ENCODE measurements at places on chromosomes 5 and 9.

DNA sequence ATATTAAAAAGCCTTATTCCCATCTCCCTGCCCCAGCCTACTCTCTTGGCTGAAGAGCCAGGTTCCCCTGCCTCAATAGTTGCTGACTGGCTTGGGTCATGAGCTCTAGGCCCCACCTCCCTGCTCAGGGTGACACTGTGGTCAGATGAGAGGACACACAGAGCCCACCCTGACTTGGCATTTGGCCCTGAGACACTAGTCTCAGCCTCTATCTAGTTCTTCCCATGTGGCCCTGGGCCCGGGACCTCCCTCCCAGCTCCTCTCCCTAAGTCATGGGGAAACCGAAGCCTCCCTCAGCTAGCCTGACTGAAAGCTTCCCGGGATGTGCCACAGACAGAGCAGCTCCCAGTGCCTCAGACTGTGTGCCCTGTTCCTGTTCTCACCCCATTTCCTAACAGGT, 5.8 kb upstream of the MYOZ3 start:
- DNase-seq, result no peak

- no peak for DNase-seq
Observed at GRCh38 chr5:144547098-144547499, 376.4 kb downstream of the KCTD16 start.

DNA sequence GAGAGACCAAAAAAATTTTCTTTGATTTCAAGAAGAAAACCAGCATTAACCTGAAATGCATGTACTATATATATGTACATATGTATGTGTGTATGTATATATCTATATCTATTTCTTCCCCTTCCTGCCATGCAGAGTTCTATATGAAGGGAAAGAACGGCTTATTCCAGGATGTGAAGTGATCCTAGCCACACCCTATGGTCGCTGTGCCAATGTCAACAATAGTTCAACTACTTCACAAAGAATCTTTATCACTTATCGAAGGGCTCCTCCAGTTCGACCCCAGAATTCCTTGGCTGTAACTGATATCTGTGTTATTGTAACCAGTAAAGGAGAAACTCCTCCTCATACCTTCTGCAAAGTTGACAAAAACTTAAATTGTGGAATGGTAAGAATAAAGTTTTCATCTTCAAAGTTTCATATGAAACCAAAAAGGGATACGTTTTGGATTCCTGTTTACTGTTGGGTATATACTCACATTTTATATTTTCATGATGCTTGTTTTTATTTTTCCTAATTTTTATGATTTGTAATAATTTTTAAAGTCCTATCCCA, 56.2 kb downstream of the DENND4C start:
- no peak for DNase-seq

DNA sequence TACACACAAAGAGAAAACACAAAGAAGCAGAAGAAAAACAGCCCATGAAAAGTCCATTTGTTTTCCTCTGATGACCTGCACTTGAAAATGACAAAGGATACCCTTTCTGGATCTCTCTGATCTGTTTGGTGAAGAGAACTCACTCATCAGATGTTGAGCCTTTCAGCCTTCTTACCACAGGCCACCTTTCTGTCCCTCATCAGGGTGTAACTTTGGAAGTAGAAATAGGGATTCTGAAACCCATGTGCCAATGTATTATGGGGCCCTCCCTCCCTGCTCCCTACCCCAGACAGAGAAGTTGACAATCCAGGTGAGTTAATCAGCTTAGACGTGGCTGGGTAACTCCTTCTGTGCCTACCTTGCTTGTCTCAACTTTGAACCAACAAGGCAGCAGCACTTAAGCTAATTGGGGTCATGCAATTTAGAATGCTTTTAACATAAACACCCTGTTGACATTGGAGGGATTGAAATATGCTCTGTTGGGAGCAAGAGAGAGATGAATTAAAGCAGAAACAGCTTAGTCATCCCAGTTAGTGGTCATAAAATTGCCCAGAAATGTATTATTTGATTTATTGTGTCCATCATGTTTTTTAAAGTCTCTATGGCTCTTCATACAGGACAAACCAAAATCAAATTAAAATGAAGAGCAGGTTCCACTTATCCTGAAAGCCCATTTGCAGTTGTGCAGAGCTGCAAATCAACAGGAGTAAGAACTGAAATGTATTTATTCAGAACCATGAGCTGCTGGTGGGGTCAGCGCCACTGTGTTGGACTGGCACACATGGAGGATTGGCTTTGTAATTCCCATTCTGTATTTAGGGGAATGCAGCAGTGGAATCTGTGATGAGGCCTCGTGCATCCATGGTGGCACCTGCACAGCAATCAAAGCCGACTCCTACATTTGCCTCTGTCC, 132.0 kb downstream of the LIFR start:
- no peak for DNase-seq

DNA sequence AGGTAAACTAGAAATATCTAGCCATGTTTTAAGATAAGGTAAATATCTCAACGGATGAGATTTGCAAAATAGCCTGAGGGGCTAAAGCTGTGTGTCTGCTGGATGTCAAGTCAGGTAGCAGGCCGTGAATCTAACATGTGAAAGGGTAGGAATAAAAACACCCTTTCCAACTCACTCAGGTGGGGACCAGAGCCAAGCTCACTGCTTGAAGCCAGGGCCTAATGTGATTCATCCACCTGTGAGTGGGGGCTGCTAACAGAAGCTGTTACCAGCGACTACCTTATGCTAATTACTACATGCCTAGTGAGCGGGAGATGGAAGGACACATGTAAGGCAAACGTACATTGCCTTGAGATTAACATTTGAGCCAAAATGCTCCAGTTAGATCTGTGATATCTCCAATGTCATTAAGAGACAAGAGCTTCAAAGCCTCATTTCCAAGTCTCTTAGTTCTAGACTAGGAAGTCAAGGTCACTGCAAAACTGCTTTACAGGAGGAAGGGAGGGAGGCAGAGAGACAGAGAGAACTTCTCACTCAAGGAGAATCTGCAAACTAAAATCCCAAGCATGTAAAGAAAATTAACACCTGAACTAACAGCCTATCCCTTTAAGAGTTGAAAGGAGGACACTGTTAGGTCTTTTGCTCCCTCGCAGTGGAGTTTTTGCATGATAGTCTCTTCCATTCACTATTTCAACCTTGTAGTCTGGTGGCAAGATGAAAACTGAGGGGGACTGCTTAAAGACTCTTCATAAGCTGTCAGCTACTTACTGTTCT, 141.6 kb upstream of the RPS23 start:
- DNase-seq, result no peak

- DNase-seq, result no peak
Observed at GRCh38 chr9:6819529-6819928, 61.8 kb downstream of the KDM4C start.

- no peak for DNase-seq
Observed at GRCh38 chr5:177276886-177277285, 26.6 kb downstream of the RAB24 start.

GRCh38 chr5:160231783-160232342, 2.6 kb downstream of the FABP6 start:
- no peak for DNase-seq

DNA sequence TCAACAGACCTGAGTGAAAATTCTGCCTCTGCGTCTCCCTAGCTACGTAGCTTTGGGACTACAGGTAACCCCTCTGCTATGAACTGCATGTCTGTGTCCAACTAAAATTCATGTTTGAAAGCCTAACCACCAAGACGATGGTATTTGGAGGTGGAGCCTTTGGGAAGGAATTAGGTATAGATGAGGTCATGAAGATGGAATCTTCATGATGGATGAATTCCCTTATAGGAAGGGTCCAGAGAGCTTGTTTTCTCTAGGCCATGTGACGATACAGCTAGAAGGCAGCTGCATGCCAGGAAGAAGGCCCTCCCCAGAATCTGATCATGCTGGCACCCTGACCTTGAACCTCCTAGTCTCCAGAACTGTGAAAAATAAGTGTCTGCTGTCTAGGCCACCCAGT, 296.4 kb downstream of the SLIT3 start:
- no peak for DNase-seq

- DNase-seq, result no peak
Observed at GRCh38 chr9:103898550-103898949, 195.6 kb upstream of the SMC2 start.

DNA sequence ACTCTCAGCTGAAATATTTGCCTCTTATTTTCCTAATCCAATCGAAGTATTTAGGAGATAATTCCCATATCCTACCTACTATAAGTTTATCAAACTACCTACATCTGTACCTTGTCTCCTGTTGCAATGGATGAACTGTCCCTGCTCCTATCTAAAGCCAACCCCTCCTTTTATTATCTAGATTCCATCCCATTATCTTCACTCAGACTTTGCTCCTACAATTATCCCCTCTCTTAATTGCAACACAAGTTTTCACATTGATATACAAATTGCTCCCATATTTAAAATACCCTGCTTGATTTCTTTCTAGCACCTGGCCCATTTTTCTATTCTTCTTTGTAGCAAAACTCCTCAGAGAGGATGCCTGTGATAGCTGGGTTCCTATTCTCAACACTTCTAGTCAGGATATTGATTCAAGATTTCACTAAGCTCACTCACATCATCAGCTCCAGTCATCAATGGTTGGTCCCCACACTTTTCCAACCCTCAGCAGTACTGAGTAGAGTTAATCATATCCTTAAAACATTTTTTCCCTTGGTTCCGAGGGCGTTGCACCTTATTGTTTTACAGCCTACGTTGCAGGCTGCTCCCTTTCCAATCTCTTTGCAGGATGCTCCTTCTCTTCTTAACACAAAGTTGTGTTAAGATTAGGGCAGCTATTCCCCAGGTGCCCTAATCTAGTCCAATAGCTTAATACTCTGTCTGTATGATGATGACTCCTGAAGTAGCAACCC, 177.8 kb upstream of the PTGER4 start:
- no peak for DNase-seq

DNA sequence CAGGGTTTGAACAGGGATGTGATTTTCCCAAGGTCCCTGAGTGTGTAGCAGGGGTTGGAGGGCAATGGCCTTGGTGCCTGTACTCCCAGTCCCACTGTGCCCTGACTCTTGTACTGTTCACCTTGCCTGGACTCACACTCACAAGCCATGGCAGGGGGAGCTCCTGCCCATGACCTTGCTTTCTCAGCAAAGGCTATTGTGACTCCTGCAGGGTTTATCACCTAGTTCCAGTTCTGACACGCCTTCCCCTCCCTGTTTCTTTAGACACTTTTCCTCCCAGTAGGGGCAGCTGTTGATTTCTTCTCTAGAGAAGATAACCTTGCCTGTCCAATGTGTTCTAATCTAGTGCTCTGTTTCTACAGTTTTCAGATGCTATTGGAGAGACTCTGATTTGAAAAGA, 139.5 kb downstream of the FSTL4 start:
- no peak for DNase-seq

- peak; percentile 9 for DNase-seq
Observed at GRCh38 chr5:107476783-107477182, 194.0 kb downstream of the EFNA5 start.

DNA sequence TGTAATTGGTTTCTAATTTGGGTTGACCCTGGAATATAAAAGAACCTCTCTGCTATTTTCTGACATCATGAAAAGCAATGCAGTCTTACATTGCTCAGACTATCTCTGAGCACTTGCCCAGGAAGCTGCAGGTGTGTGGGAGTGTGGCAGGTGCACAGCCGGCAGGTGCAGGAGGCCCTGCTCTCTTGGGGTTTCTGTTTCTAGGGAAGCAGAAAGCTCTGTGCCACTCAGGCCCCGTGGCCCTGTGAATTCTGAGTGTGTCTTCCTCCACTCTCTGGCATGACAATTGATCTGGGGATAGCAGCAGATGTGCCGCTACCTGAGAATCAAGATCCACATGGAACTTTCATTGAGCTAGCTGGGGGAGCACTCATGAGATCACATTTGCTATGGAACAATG, 45.7 kb upstream of the IRX2 start:
- no peak for DNase-seq

DNA sequence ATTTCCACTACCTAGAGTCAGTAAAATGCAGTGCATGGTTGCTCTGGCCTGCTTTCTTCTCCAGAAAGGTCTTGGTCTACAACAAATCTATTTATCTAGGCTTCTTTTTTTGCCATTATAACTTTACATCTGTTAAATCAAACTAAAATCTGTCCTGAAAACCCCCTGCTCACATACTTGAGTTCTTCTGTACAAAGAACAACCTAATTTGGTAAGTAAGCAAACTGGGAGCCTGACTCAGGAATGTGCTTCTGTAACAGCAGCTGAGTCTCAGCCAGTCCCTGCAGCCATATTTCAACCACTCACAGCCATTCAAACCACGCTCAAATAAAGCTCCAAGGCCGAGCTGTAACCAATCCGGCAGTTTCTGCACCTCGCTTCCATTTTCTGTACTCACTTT, 95.8 kb downstream of the PLPP1 start:
- DNase-seq, result no peak

GRCh38 chr9:2743937-2744529, 26.7 kb downstream of the KCNV2 start:
- no peak for DNase-seq

DNA sequence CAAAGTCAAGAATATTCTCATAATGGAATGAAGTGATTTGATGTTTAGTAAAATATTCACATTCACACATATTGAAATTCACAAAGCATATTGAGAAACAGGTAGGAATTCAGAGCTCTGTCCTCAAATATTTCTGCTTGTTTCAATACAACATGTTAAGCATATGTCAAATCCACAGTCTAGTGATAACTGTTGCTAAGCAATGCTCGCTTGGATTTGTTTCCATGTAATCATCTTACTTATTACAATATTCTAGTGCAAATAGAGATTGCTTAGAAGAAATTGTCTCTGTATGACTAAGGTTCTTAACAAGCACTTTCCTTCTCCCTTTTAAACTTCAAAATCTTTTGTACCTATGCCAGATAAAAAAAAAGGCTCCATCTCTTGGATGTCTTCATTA, 995.7 kb downstream of the CDH18 start:
- no peak for DNase-seq

DNA sequence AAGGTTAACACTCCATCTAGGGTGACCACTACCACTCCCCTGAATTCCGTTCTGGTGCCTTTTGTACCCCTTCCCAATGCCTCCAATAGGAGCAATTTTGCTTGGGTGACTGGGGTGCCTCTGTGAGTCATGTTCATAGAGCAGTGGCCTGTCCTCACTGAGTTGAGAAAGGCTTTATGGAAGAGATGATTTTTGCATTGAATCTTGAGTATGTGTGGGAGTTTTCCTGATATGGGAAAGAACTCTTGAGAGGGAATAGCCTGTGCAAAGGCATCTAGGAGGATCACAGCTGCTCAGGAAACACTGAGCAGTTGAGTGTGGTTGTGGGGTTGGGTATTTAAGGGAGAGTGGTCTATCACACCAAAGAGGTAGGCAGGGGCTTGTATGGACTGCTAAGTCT, 16.2 kb downstream of the C9orf43 start:
- DNase-seq, result no peak

- DNase-seq, result no peak
Observed at GRCh38 chr9:10396615-10397014, 216.2 kb downstream of the PTPRD start.

GRCh38 chr9:124054582-124055227, 43.1 kb downstream of the LHX2 start:
- no peak for DNase-seq

GRCh38 chr5:118354797-118355196, 633.5 kb downstream of the DTWD2 start:
- no peak for DNase-seq

DNA sequence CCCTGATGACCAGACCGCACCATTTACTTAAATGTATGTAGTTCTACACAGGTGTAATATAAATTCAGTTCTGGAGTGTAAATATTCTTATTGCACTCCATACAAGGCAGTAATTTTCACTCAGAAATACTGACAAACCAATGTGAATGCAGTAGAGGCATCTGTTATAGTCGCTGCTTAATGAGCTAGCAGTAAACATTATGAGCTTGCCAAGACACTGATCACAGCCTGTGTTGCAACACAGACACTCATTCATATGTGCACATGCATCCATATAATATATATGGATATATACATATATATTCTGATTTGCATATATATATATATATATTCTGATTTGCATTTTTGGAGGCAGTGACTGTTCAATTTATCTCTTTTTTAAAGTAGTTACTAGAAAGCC, 435.1 kb upstream of the ST8SIA4 start:
- DNase-seq, result no peak

Measured in CD4-positive, alpha-beta T cell treated with Interleukin-6 for 4 hours (primary cell).